ENCODE measurements at places on chromosomes 7 and 10. TPM values are rescaled to one million over a fixed set of nuclear protein-coding genes. Genes with fewer than 3 reads are reported as not detected.

The CCL24 gene
- total RNA-seq, result not detected

The ASIC3 gene
- 1.1 TPM for total RNA-seq

DNA sequence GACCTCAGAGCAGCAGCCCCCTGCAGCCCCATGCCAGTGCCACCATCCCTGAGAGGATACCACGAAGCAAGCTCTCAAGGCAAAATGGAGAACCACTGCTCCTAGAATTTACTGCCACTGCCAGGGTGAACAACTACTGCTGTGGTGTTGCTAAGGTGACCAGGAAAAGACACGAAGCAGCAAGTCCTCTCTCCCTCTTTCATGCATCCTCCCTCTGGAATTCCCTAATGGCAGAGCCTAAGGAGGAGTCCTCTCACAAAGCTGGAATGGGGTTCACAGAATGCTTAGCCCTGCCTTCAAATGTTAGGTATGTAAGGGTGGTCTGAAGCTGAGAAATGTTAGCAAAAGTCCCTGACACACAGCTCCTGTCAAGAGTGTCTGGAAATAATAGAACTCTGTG is 35.8 kb upstream of the NPSR1 start:
- no peaks in the 10 kb centered on the region for H3K36me3 ChIP-seq
- DNase-seq, result no peak
- no peaks in the 10 kb centered on the region for H3K27me3 ChIP-seq
- no peaks in the 10 kb centered on the region for H3K4me1 ChIP-seq
- no peak overlapping the region for H3K4me3 ChIP-seq

GRCh38 chr10:36381748-36382147 is 739.7 kb upstream of the FZD8 start:
- H3K27me3 ChIP-seq, result no peaks in the 10 kb centered on the region
- H3K4me1 ChIP-seq, result no peaks in the 10 kb centered on the region
- H3K36me3 ChIP-seq, result no peaks in the 10 kb centered on the region
- DNase-seq, result no peak

Data from Caco-2 (cell line).